Thoracic aorta (tissue), 2 donors: ENCODE measurements at places on chromosomes 2 and 18.
A peak's percentile ranks its signal among the peaks of the same experiment; 100 is the strongest.

GRCh38 chr2:229530434-229530833, 183.9 kb downstream of the DNER start:
- DNase-seq = no peak

DNA sequence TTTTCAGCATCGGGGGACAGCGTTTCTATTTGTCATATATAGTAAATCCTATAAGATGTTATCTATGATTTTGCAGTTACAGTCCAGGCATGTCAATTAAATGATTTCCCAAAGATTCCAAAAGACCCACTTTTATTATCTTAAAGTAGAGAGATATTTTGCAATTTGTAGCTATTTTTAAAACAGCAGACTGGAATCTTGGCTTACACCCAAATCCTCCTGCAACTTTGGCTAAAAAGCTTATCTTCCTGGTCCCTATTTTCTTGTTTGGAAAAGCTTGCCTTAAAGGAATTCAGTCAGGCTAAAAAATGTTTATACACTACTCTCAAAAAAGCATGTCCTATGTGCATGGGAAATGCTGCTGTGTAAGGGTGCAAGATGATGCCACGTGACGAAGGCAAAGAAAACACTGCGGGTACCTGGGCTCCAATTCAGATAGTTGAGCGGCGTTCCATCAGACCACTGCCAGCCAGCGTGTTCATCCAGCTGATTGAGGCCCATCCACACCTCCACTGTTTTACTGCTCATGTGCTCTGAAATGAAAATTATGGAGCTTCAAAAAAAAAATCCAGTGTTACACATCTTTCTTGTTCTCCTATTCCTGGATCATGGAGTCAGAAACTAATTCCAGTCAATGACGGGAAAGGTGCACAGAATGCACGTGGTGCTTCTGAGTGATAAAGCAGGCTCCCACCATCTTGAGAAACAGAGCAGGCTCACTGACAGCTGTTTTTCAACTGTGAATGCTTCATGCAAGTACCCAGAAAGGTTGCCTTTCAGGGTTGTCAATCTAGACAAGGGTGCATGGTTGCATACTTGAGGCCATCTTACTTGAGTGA, 33.8 kb downstream of the PLA2R1 start:
- DNase-seq = no peak

DNA sequence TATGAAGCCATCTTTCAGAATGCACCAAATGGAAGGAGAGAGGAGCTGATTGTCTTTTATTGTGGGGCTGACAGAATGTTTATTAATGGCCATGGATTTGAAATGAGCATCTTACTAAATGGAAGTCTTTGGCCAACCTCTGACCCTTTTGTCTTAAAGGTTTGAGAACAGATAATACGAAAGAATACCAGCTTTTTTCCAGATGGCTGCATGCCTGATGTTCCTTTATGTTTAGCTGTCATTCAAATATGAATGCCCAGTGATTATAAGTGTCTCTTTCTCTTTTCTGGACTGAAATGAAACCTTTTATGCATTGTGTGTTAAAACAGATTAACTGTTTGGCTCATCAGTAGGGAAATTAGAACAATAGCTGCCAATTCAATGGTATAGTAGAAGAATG, 46.0 kb downstream of the PARD3B start:
- DNase-seq = no peak

- no peak for DNase-seq
Measured at GRCh38 chr2:75284345-75284744, 85.0 kb upstream of the TACR1 start.

DNA sequence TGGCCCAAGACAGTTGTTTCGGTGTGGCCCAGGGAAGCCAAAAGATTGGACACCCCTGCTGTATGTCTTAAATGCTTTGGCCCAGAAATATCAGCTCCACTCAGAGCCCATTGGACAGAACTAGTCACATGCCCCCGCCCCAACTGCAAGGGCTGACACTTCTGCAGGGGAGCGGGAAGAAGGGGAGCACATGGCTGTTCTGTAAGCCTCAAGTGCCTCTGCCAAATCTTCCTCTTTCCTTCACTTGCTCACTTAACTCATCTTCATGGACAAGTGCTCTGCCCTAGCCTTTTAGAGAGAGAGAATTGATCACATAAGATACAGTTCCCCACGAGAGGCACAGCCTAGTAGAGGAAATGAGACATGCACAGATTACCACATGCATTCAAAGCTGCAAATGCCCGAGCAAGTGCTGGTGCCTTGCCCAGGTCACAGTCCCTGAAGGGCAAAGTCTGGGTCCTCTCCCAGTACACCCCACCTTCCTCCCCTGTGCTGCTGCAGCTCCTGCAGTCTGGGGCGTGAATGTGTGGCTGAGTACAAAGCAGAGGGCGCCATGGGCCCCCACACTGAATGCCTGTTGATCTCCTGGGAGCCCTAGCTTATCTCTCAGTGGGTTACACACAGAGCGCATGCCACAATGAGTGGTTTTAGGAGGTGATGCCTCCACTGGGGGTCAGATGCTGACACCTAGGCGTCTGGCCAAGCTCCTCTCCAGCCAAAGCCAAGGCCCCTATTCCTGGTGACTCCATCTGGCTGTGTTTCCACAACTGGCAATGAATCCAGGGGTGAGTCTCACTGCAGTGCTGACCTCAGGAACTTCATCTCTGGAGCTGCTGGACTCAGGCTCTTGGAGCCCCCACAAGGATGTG, 135.3 kb downstream of the CTIF start:
- peak; percentile 1 for DNase-seq

GRCh38 chr2:158772306-158773078, 22.6 kb upstream of the DAPL1 start:
- no peak for DNase-seq
